Suppressor macrophage (primary cell): ENCODE measurements at places on chromosomes 2 and 18.

DNA sequence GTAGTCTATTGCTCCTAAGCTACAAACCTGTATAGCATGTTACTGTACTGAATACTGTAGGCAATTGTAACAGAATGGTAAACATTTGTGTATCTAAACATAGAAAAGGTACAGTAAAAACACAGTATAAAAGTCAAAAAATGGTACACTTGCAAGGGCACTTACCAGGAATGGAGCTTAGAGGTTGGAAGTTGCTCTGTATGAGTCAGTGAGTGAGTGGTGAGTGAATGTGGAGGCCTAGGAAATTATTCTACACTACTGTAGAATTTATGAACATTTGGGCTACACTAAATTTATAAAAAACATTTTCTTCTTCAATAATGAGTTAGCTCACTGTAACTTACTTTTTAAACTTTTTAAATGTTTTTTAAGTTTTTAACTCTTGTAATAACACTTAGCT, 19.0 kb downstream of the NABP1 start:
- no peak for DNase-seq

- peak; percentile 97 for DNase-seq
These were observed at the start of gene TXNL4A for GRCh38 chr18:79988451-79989194. Gene TXNL4A, minus strand, starts transcription at chr18:79988563. Its CDS starts 171 bp downstream, at chr18:79988392.

GRCh38 chr2:142222715-142223114, 91.9 kb upstream of the LRP1B start:
- no peak for DNase-seq

DNA sequence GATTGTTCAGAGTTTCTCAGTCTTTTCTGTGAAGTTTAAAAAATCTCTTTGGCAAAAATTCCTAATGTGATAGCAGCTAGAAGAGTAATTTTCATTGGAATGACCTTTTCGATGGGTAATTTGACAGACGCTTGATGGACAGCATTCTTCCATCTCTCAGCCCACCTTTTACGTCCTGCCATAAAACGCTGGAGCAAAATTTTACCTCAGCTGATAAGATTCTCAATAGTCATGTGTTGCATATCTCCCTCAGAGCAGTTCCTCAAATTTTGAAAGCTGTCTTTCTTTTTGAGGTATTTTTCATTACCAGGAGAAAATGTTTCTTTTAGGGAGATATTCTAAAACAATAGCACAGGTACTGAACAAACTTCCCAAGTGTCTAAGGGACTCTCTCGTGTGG, 441.4 kb downstream of the PARD3B start:
- no peak for DNase-seq

- DNase-seq: no peak
These were observed 19.2 kb downstream of the CDC42EP3 start for GRCh38 chr2:37652199-37652640.

DNA sequence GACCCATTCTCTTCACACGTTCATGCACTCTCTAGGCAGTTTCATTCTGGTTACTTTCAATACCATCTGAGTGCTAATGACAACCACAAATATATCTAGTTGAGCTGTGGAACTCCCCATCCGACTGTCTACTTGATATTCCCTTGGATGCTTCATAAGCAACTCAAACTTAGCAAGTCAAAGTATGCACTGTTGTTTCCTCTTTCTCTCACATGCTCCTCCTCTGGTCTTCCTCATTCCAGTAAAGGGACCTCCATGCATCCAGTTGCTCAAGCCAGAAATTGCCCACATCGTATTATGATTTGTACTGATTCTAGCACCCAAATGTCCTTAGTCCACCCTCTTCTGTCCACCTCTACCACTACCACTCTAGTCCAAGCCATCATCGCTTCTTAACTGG, 22.3 kb downstream of the SEMA4F start:
- peak; percentile 63 for DNase-seq

GRCh38 chr18:2857491-2858131, 10.8 kb downstream of the EMILIN2 start:
- peak; percentile 95 for DNase-seq

DNA sequence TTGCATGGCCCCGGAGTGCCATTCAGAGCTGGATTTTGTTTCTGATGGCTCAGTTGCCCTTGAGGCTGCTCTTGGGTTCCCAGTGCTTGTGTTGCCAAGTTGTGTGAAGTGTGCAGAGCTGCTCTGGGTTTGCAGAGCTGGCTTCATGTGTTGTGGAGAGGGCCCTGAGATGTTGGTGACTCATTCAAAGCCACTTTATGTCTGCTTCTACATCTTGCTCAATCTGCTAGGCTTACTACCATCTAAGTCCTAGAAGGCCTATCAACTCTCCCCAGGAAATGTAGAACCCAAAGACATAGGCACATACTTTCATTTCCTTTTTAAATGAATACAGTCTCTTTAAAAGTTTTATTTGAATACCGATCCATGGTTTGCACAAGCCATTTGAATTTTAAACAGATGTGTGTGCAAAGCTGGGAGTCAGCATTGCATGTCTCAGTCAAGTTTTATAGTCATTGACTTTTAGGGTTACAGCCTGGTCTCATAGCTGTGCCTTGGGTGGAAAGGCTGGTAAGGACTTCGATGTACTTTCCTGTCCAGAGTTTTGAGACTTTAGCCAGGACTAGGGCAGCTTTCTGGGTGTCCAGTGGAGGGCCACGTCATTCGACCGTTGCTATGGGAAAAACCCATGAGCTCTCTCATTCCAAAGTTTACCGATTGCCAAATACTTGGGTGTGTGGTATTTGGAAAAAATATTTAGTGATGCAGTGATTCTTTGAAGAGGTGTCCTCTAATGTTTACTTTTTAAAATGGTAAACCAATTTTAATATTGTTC, 105.0 kb downstream of the LTBP1 start:
- peak; percentile 54 for DNase-seq

DNA sequence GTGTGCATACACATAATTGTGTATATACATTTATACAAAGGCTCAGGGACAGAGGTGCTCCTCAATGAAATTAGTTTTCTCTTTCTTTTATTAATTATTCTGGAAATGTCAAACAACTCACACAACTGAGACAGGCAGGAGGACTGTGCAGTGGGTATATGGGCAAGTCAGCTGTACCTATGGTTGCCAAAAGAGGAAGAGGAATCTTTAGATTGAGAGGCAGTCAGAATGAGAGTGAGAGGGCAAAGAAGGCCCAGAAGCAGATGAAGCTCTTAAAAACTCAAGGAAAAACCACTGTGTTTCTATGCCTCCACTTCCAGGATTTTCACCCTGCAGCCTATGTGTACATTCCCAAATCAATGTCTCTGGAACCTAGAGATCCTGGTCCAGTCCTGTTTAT, 79.1 kb downstream of the CACNB4 start:
- DNase-seq: no peak

GRCh38 chr2:73111073-73112025, 1.4 kb downstream of the RAB11FIP5 start:
- DNase-seq: no peak

- no peak for DNase-seq
These were observed 1.3 kb upstream of the CD28 start for GRCh38 chr2:203705178-203705577.

DNA sequence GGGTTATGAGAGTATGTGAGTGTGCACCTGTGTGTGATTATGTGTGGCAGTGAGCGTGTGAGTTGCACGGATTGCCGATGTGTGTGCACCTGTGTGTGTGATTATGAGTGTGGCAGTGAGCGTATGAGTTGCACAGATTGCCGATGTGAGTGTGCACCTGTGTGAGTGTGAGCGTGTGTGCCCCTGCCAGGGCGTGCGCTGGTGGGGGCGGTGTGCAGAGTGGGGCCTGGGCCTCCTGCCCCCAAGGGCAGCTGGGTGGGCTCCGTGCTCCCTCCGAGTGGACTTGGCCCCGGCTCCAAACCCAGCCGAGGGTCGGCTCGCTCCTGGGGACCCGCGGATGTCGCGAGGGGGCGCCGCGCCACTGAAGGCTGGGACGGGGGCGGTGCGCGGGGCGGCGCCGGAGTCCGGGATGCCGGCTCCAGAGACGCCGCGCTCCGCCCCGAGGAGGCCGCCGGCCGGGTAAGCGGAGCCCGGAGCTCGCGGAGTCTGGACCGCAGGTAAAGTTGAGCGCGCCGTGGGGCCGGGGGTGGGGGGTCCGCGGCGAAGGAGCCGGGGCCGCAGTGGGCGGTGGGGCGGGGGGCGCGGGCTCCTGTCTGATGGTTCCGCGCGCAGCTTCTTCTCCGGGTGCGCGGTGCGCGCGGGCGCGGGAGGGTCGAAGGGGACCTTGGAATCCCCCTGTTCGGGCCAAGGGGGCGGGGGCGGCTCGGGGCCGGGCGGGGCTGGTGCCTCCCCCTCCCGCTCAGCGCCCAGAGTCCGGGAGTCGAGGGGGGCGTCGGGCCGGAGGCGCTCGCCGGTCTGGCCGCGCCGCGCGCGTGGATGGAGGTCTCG, at the start of gene KCNG2:
TSS of gene KCNG2 (plus strand) at position 421 of the 828 bp plus-strand sequence. CDS start 65,730 bp downstream, outside the sequence.
- no peak for DNase-seq

DNA sequence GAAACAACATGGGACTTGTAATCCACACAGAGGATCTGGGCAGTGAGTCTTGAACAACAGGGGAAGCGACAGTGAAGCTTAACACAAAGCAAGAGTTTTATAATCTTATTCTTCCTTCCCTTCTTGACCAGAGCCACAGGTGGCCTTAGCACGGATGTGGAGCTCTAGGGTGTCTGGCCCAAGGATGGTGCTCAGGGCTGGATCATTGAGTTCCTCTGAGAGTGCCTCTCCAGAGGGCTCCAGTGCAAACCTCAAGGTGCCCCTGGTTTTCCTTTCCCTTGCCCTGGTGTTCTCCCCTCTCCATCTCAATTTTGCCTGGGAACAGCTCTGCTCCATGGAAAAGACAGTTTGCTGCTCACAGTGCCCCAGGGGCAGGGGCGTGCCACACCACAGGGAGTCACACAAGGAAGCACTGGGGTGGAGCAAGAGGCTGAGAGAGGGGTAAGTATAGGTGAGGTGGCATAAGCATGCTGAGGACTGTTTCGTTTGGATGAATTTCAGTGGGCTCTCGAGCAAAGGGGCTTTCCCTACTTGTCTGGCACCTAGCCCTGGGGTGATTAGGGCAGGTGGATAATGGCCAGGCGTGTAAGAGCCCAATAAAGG, 88.6 kb upstream of the B3GNT7 start:
- no peak for DNase-seq

DNA sequence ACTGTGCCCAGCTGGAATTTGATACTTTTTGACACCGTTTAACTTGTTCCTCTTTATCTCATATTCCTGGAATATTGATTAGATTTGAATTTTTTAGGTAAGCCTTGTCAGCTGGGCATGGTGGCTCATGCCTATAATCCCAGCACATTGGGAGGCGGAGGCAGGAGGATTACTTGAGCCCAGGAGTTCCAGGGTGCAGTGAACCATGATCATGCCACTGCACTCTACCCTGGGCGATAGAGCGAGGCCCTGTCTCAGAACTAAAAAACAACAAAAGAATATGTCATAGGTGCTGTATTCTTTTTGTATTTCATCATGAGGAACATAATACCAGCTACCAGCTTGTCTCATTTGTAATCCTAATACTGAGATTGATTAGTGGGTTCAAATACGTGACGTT, 90.3 kb downstream of the ZNF532 start:
- DNase-seq: no peak

DNA sequence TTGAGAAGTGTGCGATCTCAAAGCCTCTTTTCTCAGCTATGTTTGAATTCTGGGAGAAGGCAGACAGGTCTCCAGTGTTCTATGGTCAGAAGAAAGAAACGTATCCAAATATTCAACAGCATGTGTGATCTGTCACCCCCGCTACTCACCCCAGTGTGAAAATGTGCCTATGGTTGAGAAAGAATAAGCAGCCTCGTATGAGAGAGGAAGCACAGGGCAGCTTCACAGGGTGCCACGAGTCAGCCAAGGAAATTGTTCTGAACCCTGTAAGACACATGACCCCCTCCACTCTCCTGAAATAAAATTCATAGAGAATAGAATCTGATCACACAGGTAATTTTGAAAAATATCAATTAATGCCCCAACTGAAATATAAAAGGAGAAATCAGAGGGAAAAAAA, 8.0 kb upstream of the SF3B1 start:
- DNase-seq: peak; percentile 62

- DNase-seq: no peak
These were observed 14.6 kb downstream of the SFT2D3 start for GRCh38 chr2:127715778-127716449.

DNA sequence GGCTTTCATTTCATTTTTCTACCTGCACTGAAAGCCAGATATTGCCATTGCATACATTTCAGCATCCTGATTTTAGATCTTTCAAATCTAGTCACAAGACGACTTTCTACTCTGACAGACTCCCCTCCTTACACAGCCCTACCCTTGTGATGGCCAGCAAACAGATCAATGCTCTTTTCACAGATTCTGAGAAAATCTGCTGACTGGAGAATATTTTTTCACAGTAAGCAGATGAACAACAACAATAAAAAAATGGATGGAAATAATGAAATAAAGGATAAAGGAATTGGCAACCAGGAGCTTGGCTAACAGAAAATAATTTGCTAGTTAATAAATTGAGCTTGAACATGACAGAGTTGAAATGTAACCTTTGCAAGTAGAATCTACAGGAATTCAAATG, 527.2 kb downstream of the IRS1 start:
- DNase-seq: no peak

DNA sequence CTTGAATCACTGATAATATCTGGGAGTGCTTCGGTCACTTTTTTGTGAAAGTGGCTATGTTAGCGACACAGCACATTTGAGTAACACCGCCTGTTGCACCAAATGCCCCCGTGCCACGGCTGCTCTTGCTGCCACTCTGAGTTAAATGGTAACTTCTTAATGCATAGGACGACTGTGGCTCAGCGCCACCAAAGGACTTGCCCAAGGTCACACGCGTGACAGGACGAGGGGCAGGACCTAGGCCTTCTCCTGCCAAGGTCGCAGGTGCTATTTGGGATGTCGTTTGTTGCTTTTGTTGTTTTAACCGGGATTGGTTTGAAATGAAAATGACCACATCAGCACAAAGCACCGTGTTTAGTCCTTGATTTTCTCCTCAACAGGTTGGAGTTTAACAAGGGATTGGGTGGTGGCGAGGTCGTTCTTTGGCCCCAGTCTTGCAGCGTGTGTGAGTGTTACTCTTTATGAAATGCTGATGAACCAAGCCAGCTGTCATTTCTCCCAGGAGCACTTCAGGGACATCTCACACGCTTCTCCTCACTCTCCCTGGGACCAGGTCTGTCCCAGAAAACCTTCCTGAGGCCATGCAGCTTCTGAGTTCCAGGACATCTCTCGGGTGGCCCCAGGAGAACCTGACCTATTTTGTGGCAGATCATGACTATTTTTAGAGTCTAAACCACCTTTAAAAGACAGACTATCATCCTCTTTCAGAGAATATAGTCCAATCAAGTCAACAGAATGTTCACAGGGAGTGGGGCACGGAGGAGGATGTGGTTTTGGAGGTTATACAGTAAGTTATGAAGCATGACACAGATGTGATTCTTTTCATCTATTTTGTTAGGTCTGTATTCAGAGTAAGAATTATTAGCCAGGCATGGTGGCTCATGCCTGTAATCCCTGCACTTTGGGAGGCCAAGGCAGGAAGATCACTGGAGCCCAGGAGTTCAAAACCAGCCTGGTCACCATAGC, 49.9 kb downstream of the MTCL1 start:
- no peak for DNase-seq

DNA sequence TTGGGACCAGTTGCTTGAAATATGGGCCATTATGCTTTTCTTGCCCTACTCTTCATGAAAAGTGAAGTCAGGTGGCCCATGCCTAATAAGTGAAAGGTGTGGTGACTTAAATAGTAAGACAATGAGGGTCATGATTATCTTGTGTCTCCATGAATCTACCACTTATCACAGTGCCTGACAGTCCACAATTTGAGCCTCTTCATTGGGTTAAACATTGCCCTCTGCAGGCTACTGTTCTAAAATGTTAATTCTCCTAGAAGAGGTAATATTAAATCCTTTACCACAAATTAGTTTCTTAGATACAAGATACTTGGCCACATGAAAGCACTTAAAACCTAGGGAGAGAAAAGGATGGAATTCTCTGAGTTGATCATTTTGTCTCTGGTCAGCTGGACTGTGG, 4.0 kb downstream of the EGR4 start:
- no peak for DNase-seq
